ENCODE measurements at places on chromosomes 3 and 15.

- no peak for DNase-seq
These were observed 635.0 kb downstream of the TBL1XR1 start for GRCh38 chr3:176562331-176562730.

GRCh38 chr15:84604826-84605553 lies 4.2 kb downstream of the ZSCAN2 start:
- no peak for DNase-seq

- DNase-seq, result no peak
These were observed 1.4 kb downstream of the MGLL start for GRCh38 chr3:127820826-127821313.

DNA sequence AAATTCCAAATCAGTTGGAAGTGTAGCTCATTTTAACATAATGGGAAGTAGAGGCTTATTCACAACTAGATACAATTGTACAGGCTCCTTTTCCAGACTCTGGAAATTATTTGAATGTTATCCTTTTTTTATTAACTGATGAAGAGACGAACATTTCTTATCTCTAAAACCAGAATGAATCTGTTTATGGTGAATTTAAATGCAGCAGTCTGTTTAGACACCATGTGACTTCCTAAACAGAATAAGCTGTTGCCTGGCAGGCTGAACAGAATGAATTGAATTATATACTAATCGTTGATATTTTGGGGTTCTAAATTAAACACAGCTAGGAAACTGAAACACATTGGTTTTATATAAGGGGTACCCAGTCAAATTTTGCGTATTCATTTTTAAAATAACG lies 4.0 kb downstream of the SEC61A1 start:
- no peak for DNase-seq

GRCh38 chr3:58044691-58045483 lies 36.7 kb downstream of the FLNB start:
- DNase-seq, result no peak

DNA sequence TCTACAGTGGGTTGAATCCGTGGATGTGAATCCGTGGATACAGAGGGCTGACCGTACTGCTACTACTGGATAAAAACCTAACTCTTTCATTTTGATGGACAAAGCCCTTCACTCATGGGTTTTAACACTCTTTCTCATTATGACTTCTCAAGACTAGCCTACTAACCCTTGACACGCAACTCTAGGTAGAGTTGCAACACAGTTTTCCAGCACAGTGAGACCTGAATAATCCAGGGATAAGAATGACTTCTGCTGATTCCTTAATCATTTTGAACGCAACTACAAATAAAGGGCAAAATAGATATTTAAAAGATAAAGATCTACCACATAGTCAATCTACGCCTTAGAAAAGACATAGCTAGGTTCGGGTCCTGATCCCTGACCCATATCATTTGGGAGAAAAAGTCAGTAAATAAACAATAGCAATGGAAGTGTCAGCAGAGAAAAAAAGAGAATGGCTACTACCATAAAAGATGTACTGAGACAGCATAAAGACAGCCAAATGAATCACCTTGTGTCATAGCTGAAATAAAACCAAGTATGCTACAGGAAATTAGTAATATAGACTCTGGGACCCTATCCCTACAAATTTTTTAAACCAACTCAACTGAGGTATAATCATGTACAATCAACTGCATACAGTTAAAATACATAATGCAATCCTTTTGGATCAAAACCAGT lies 87.6 kb downstream of the DPH6 start:
- no peak for DNase-seq

- no peak for DNase-seq
These were observed 835 bp upstream of the TTLL3 start for GRCh38 chr3:9809239-9809614.
